ENCODE measurements at places on chromosomes 16 and 17.

- no peak for DNase-seq
Observed at GRCh38 chr16:11258553-11259492, 2.8 kb upstream of the SOCS1 start.

DNA sequence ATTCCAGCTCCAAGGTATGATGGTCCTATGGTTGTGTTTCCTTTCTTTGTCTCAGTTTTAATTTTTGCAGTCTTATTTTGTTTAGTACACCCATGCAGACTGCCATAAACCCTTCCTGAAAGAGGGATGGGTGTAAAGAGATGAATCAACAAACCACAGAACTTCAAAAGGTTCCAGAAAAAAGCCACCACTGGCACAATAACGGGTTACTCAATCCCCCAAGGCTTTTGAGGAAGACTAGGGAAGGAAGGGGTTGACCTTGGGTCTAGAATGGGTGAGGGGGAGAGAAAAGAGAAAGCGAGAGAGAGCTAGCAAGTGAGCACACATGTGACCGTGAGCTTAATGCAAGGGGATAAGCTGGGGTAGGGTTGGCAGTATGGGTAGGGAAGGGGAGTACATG is 168.1 kb downstream of the XYLT1 start:
- DNase-seq: no peak

DNA sequence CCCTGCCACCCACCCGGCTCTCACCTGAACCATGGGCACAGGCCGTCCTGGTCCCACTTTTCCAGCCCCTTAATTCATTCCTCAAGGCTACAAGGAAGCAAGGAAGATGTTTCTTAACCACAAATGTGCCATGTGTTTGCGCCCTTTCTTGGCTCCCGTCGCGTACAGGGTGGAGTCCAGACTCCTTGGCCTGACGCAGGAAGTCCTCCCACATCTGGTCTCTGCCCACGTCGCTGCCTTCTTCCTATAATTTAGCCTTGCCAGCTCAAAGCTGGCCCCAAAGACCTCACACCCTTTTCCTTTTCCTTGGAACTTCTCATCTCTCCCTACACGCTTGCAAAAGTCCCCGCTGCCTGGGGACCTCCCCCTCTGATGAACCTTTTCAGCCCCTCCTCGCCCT is 38.8 kb upstream of the BHLHA9 start:
- DNase-seq: no peak

DNA sequence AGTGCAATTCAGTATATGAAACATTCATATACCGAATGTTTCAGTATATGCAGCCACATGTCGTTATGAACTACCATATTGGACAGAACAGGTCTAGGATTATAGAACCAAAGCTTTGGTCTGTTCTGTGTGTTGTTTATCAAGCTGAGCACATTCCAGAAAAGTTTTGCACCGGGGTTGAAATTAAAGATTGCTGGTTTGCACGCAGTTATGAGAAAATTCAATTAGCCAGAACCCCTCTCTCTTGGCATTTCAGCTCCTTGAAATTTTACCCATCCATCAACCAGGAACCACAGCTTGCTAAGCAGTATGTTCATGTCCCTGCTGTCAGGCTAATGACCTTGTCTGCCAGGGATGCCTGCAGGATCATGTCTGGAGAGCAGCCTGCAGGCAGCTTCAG is 9.5 kb downstream of the KRT32 start:
- DNase-seq: no peak

- no peak for DNase-seq
Observed at GRCh38 chr16:72287649-72288048, 115.7 kb upstream of the PMFBP1 start.

- DNase-seq: no peak
Observed at GRCh38 chr16:22787466-22788192, 26.3 kb upstream of the HS3ST2 start.

DNA sequence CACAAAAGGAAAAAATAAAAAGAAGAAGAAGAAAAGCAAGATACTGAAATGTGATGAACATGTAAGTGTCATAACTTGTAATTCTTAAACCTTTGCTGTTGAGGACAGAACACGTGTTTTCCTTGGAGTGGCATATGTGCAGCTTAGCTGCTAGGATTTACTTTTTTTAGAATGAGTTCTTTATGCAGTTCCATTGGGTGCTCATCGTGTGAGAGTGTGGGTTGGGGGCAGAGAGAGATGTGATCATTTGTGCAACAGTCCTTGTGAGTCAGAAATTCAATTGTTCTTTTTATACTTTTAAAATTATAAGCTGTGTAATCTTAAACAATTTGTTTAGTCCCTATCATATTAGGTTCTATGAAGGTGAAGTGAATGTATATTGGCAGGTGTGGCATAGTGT is 5.5 kb upstream of the DHRS11 start:
- no peak for DNase-seq

DNA sequence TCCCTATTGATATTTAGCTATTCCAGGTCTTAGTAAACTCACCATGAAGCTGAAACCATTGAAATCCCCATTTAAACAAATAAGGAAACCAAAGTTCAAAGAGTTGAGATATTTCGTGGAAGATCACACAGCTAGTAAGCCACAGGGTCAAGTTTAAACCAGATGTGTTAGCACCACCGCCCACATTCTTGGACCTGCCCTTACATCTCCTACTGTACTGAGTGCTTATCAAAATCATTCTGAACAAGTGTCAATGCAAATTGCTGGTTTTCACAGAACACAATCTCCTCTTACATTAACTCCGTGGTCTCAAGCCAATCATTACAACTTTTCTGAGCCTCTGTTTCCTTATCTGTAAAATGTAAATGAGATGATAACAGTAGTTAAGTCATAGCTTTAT is 676.2 kb downstream of the CDH11 start:
- no peak for DNase-seq

DNA sequence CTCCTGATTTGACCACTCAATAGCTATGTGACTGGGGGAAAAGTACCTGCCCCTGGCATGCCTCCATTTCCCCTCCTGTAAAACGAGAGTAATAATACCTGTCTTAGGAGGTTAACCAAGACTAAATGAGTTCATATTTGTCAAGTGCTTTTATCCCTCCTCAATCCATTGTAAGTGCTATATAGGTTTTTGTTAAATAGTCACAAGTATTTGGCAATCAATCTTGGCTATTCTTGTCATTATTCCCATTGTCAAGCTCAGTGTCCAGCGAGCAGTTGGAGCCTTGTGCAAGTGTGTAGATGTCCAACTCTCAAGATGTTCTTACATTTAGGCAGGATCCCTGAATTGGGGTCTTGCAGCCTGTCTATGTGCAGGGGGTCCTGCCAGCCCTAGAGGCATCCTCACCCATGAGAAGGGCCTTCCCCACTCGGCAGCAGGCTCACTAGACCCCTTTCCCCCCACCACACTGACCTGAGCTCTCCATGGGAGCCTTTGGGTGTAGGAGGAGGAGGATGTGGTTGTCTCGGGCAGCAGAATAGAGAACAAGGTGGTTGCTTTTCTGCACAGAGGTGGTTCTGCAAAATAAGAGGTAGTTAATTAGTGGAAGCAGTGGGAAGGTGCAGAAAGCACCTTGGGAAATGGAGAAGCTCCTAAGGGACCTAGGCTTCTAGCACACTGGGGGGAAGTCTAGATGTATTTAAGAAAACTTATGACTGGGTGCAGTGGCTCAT is 18.0 kb downstream of the PIK3R6 start:
- no peak for DNase-seq

DNA sequence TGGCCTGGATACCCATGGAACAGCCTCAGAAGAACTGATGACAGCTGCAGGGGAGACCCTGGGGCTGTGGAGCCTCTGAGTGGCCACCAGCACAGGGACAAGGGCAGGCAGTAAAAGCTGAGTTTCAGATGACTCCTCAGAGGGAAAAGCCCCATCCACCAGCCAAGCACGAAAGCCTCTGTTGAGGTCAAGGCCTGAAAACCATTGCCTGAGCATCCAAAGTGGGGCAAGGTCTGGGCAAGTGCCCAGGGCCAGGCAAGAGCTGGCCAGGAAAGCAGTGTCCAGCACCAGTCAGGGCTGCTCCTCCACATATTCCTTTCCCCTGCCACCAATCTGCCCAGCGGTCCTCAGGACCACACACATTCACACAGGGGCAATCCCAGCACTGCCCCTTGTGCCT is 16.4 kb downstream of the ATP6V0D1 start:
- no peak for DNase-seq

GRCh38 chr16:26731729-26732128 is 335.0 kb upstream of the C16orf82 start:
- no peak for DNase-seq
